ENCODE measurements at places on chromosomes 5 and 9.

GRCh38 chr5:137034764-137035479 is 464.2 kb downstream of the SPOCK1 start:
- DNase-seq, result no peak

DNA sequence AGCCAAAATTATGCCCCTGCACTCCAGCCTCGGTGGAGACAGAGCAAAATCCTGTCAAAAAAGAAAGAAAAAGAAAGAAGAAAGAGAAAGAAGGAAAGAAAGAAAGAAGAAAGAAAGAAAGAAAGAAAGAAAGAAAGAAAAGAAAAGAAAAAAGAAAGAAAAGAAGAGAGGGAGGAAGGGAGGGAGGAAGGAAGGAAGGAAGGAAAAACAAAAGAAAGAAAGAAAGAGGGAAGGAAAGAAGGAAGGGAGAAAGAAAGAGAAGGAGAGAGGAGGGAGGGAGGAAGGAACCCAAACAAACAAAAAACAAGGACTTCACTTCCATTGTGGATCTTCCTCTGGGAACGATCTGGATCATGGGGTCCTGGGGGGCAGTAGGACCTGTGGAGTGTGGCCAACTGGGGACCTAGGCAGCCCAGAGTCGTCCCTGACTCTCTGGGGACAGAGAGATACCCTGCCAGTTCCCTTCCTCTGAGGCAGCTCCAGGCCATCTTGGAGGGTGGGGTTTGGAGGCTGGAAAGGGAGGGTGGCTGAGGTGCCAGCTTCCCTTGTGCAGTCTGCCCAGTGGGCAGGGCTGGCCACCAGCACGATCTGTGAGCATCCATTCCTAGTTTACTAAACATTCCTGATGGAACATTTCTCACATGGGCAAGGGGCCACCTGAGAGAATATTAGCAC is 216.8 kb downstream of the PAX5 start:
- DNase-seq, result no peak

GRCh38 chr5:97434021-97434420 is 251.0 kb upstream of the RIOK2 start:
- DNase-seq, result no peak

DNA sequence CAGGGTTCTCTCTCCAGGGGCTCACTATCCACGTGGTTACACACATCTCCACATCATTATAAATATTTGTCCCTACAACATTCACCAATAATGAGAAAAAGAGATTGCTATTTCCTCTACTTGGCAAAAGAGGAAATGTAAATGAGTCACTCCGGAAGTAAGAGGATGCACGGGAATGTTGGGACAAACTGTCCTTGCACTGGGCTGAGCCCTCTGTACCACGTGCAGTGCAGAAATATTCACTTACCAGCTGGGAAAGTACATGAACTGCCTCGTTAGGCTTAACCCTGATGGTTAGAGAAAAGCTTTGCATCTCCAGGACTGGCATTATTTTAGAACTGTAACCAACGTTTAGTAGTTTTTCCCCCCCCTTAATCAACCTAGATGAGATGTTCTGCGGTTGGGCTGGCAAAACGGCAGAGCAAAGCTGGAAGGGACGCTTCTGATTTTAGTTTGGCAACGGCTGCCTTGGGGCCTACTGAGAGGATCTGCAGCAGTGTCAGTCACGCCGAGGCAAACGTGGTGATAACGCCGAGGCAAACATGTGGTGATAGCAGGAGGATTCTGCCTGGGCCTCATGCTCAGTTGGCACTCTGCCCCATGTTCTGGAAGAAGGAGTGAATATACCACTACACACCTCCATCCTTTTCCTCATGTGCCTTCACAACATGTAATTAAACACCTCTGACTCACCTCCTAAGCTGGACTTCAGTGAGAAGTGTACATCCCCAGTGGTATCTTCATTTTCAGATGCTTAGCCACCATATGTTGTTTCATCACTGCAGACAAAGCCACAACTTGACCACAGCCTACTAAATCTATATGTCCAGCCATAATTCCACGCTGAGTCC is 661.4 kb upstream of the KLF4 start:
- no peak for DNase-seq

GRCh38 chr9:7451062-7451461 is 348.5 kb downstream of the DMAC1 start:
- DNase-seq, result no peak

DNA sequence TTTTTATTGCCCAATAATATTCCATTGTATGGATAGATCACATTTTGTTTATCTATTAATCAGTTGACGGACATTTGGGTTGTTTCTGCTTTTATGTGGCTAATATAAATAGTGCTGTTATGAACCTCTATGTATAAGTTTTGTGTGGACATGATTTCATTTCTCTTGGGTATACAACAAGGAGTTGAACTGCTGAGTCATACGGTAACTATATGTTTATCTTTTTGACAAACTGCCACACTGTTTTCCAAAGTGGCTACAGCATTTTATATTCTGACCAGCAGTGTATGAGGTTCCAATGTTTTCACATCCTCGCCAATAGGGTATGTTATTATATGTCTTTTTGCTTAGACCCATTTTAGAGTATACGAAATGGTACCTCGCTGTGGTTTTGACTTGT is 264.3 kb downstream of the RFX3 start:
- DNase-seq, result peak; percentile 13

GRCh38 chr9:86257391-86257790 is 2.1 kb downstream of the C9orf153 start:
- no peak for DNase-seq

DNA sequence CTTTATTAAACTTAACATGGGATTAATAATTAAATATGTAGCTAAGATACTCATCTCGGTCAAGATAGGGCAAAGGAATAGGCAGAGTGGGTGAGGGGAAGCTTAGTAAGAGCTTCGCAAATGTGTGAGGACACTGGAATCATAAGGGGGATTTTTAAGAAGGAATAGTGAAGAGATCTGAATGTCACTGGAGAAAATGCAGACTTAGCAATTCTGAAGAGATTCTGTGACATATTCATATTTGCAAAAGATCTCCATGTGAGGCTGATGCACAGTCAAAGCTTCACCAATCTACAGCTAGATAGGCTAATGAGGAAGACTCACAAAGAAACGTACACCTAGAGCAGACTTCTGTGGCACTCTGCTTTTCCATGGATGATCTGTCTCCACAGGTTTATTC is 1202.8 kb upstream of the CDH6 start:
- DNase-seq, result no peak

DNA sequence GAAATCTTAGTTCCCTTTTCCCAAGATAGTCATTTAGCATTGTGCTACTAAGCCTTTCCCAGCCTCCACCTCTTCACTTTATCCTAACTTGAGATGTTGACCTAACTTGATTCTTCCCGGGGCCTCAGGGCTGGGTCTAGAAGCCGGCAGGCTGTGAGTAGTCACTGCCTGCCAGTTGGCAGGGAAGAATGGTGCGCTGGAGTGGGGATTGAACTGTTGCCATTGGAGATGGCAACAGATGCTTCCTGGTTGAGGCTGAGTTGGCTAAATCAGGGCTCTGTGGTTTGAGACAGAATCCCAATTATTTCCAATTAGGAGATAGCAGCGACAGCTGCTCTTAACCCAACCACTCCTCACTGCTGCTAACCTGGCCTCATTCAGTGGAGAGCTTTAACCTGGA is 343.1 kb downstream of the BRINP1 start:
- no peak for DNase-seq

- DNase-seq, result no peak
Observed at GRCh38 chr5:125346316-125346715, 599.9 kb upstream of the ZNF608 start.

DNA sequence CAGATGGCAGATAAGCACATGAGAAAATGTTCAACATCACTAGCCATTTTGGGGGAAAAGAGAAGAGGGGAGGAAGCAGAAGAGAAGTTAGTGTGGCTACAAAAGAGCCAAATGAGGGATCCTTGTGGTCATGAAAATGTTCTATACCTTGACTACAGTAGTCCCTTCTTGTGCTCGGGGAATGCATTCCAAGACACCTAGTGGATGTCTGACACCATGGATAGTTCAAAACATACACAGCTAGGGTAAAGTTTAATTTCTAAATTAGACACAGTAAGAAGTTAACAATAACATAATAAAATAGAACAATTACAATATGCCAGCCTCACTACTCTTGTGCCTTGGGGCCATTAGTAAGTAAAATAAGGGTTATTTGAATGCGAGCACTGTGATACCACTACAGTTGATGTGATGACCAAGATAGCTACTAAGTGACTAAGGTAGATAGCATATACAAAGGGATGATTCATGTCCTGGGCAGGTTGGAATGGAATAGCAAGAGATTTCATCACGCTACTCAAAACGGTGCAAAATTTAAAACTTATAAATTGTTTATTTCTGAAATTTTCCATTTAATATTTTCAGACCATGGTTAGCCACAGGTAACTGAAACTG is 344.1 kb downstream of the NR2F1-AS1 start:
- no peak for DNase-seq

- DNase-seq, result no peak
Observed at GRCh38 chr5:133456933-133457402, 155.4 kb downstream of the FSTL4 start.

DNA sequence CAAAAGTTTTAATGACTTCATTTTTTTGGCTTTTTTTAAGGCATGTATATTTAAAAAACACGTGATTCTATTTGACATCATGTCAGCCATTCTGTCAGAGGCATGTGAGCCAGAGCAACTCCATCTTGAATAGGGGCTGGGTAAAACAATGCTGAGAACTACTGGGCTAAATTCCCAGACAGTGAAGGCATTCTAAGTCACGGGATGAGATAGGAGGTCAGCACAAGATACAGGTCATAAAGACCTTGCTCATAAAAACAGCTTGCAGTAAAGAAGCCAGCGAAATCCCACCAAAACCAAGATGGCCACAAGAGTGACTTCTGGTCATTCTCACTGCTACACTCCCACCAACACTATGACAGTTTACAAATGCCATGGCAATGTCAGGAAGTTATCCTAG is 1000.6 kb upstream of the DMAC1 start:
- DNase-seq, result no peak

DNA sequence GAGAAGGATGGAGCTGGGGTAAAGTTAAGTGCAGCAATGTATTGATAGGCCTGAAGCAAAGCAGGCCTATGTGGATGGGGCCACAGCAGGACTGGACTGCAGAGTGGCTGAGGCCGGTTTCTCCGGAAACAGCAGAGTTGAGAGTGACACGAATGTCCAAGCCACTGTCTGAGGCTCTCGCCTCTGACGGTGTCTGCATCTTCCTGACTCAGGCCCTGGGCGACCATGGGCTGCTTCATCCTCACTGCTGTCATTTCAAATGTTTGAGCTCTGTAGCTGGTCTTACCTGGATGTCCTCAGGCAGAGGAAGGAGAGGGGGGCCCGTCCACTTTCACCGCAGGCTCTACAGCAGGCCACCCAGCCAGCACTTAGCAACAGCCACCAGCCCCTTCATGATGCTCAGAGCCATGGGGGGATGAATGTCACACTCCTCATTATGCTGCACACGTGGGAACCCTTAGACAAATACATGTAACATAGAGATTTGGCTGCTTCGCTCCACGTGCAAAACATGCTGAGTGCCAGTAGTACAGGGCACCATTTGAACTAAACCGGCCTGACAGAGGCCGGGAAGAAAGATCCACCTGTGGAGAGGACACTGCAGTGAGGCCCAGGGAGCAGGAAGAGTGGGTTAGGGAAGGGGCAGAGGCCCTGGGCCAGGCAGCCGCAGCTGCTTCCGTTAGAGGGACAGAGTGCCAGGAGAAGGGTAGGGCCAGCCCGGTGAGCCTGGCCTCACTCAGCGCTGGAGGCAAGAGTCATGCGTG is 31.7 kb upstream of the NXNL2 start:
- DNase-seq, result no peak

- no peak for DNase-seq
Observed at GRCh38 chr5:80619086-80619485, 35.4 kb upstream of the MSH3 start.

- no peak for DNase-seq
Observed at GRCh38 chr9:89386797-89387196, 68.5 kb downstream of the SECISBP2 start.

GRCh38 chr5:37816883-37817282 is 23.0 kb downstream of the GDNF start:
- no peak for DNase-seq

- DNase-seq, result no peak
Observed at GRCh38 chr9:89400403-89401116, 82.3 kb downstream of the SECISBP2 start.

- DNase-seq, result no peak
Observed at GRCh38 chr5:8241558-8241957, 372.6 kb downstream of the MTRR start.

- no peak for DNase-seq
Observed at GRCh38 chr9:12274577-12274976, 418.6 kb upstream of the TYRP1 start.

GRCh38 chr9:18595597-18595996 is 121.6 kb downstream of the ADAMTSL1 start:
- DNase-seq, result no peak

DNA sequence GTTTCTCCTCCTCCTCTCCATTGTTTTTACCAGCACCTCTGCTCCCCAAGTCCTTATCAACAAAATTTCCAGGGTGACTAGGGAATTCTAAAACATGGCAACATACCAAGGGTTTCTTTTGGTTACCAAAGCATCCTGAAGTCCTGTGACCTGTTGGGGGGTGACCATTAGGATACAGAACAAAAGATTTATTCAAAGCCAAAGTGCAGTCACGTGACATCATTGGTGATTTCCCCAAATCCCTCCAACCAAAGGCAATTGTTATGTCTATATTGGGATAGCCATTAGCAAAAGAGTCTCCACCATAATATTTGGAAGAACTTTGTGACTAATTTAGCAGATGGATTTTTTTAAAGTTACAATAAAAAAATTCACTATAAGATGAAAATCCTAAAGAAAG is 168.4 kb downstream of the TRPM6 start:
- no peak for DNase-seq

- no peak for DNase-seq
Observed at GRCh38 chr9:96201140-96201539, 100.8 kb downstream of the HSD17B3 start.

DNA sequence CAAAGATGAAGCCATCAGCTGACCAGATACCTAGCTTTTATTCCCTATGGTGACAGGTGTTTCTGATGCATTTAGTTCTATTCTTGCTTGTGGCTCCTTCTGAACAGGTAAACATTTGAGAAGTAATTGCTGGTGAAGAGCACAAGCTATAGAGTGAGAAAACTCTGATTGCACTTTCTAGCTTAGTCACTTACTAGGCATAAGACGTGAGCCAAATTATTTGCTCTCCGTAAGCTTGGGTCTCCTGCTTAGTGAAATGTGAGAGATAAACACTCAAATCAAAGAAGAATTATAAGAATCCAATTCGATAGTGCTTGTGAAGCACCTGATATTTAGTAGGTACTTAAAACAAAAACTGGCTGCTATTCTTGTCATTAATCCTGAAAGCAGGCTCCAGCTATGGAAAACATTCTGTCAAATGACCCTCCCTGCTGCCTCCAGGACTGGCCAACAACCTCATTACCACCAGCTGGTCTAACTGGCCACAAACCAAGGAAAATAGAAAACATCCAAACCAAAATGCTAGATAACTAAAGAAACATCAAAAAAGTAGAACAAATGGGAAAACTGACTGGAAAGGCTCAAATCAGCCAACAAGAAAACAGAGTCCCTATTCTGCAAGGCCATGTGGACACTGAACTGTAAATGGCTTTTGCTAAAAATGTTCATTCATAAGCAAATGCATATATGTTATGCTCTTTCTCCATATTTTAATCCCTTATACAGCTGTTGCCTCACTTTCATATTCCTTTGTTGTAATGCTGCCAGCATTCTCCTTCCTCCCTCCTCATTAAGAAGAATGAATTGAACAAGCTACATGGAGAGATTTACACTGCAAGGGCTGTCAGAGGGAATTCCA is 616.1 kb downstream of the DTWD2 start:
- DNase-seq, result no peak
